ENCODE measurements at places on chromosomes 4 and X.

- no peak for DNase-seq
Measured at GRCh38 chr4:139316733-139317132, 14.5 kb upstream of the NDUFC1 start.

- no peak for DNase-seq
Measured at GRCh38 chr4:76083386-76083988, 9.0 kb downstream of the ART3 start.

GRCh38 chr4:183443655-183444213 lies 702 bp upstream of the CDKN2AIP start:
- no peak for DNase-seq

DNA sequence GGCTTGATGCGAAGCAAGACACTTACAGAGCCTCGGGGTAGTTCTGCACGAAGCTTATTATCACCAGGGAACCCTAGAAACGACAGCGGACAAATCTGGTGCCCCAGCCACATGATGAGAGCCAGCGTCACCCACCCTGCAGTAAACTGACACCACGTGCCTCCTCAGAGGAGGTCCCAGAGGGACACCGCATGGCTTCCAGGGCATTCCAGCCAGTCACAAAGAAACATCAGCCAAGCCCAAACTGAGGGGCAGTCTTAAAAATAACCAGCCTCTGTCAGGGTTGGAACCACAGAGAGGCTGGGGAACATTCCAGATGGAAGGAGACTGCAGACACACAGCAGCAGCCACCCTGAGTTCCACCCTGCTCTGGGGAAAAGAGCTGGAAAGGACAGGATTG lies 36.6 kb upstream of the HGFAC start:
- no peak for DNase-seq

- no peak for DNase-seq
Measured at GRCh38 chrX:117803463-117803862, 313.1 kb downstream of the KLHL13 start.

- no peak for DNase-seq
Measured at GRCh38 chrX:13667919-13668318, 15.0 kb downstream of the TCEANC start.

DNA sequence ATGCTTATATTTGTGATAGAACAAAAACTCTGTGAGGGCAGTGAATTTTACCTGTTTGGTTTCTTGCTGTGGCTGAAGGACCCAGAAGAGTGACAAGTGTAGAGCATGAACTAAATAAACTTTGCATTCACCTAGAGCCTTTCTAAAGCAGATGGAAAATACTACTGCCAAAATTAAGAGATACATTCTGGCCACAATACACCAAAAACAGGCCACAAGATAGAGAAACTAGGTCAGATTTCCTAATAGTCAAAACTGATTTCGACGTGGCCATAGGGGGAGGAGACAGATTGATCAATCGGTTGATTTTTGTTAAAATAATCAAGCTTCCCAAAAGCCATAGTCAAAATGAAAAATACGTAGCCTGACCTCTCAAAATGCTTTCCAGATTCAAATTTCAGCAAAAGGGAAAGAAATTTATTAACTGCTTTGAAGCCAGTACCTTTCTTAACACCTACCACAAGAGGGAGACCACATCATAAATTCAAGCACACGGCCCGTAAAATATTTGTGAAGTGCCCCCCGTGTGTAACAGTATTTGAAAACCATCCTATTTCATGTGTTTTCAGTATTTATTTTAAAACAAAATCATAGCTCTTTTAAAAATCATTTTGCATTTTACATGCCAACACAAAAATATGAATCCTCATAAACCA lies 132.4 kb downstream of the CORIN start:
- DNase-seq: no peak

DNA sequence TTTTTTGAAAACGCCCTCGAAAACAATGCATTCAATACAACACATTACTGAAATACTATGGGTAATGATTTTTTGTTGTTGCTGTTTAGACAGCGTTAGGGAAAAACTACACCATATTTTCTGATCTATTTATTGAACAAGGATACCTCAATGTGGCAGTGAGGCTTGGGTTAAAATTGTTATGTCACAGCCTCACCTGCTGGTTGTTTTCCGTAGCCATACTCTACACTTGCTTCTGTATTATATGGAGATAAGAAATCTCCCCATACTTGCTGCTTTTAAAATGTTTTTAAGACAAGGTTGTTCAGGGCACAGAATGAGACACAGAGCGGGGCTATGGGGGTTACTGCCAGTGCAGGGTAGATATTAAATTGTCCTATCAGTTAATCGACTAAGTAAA lies 221.6 kb upstream of the FTHL17 start:
- no peak for DNase-seq

DNA sequence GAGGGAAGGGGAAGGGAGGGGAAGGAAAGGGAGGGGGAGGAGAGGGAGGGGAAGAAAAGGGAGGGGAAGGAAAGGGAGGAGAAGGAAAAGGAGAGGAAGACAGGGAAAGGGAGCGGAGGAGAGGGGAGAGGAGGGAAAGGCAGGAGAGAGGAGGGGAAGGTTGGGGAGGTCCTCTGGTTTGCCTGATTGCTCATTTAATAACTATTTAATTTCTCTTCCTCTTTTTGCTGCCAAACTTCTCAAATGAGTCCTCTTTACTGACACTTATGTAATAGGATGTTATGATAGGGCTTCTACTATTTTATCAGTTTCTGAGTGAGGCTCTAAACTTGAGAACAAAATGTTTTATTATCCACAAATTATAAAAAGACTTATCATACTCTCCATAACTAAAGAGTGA lies 35.4 kb upstream of the PPA2 start:
- no peak for DNase-seq

DNA sequence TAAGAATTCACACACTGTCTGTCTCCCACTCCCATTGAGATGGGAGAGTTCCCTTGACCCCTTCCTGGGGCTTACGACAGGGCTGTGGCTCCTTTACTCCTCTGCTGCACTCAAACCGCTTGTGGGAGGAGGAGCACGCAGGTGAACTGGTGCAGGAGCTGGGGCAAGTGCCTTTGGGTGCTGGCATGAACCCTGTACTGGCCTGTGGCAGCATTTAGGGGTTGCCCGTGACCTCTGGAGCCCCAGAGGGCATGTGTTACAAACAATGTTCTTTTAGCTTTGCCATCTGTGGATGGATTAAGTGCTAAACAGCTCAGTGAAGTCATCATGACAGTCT lies 21.8 kb upstream of the FTHL17 start:
- no peak for DNase-seq

- DNase-seq: no peak
Measured at GRCh38 chr4:24024605-24025004, 134.8 kb upstream of the PPARGC1A start.

DNA sequence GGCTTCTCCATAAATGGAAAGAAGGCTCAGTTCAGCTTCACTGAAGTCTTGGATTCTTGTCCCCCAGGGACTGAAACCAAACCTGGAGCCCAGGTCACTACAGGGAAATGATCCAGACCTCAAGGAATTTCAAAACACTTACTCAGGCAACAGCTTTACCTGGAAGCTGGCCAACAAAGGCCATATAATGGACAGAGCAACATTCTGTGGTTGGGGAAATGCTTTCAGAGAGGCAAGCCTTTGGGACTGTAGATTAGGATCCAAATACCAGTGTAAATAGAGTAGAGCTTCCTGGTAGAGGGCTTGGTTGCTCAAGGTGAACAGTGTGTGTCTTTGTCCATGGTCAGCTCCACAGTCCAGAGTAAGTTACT lies 57.0 kb upstream of the PROM1 start:
- DNase-seq: no peak

GRCh38 chrX:9829308-9830267 lies 43.4 kb downstream of the SHROOM2 start:
- DNase-seq: no peak

GRCh38 chr4:2914256-2915126 lies 48.7 kb downstream of the NOP14 start:
- no peak for DNase-seq

GRCh38 chr4:1604706-1605205 lies 79.4 kb downstream of the FAM53A start:
- DNase-seq: no peak

GRCh38 chr4:2849267-2850152 lies 5.9 kb downstream of the ADD1 start:
- DNase-seq: no peak

DNA sequence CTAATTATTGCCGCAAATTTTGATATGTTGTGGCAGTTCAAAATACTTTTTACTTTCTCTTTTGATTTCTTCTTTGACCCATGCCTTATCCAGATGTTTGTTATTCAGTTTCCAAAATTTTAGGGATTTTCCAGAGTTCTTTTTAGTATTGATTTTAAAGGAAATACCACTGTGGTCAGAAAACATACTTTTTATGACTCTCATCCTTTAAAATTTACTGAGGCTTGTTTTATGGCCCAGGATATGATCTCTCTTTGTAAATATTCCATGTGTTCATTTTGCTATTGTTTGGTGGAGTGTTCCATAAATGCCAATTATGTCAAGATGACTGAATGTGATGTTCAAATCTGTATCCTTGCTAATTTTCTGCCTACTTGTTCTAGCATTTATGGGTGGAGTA lies 272.3 kb upstream of the DIPK2B start:
- DNase-seq: no peak

DNA sequence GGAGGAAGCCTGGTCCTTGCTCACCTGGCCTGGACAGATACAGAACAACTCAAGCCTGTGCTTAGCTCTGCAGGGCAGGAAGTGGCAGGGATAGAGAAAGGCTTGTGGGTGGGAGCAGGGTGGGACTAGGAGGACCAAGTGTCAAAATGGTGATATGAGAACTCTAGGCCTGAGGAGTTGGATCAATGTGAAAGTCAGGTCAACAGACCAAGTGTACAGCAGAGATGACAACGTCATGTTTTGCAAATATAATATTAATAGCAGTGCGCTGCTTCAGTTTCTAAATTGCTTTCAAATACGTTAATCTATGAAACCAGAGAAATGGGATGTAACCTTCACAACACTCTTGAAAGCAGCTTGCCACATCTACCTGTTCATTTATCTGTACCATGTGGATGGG lies 114.2 kb upstream of the MAP3K15 start:
- no peak for DNase-seq

DNA sequence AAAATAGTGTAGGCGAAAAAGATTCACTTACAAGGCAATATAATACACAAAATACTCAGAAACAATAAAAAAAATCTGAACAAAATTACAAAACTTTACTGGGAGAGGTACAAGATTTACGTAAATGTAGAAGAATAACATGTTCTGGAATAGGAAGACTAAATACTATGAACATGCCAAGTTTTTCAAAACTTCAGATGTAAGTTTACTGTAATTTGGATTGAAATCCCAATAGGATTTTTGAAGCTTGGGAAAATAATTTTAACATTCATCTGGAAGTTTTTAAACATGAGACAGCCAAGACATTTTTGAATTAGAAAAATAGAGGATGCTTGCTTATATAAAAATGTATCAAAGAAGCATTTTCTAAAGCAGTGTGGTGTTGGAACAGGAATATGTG lies 30.5 kb upstream of the CT83 start:
- no peak for DNase-seq

DNA sequence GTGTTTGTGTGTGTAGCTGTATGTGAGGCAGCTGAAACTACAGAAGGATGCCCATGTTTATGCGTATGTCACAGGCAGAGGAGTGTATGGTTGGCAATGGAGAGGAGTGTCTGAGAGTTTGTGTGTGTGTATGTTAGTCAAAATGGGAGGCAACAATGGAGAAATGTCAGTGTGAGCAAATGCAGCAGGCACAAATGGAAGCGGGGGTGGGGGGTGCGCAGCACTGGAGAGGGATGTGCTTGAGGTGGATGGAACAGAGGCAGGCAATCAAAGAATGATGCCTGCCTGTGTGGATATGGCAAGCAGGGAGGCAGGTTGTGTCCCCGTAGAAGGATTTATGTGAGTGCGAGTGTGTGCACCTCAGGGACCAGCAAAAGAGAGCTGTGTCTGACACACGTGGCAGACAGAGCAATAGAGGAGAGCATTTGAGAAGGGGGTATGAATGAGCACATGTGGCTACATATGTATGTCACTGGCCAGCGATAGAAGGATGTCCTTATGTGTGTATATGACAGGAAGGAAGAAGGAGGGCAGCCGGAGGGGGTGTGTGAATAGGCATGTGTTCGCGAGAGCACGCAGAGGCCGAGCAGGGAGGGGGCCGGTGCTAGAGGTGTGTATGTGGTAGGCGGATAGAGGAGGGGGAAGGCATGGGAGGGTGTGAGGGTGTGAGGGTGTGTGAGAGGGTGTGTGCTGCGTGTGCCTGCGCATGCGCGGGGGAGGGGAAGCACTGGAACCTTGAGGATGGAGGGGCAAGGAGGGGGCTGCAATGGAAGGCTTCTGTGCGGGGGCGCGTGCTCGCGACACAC lies 1.1 kb downstream of the PJA1 start:
- peak; percentile 11 for DNase-seq

DNA sequence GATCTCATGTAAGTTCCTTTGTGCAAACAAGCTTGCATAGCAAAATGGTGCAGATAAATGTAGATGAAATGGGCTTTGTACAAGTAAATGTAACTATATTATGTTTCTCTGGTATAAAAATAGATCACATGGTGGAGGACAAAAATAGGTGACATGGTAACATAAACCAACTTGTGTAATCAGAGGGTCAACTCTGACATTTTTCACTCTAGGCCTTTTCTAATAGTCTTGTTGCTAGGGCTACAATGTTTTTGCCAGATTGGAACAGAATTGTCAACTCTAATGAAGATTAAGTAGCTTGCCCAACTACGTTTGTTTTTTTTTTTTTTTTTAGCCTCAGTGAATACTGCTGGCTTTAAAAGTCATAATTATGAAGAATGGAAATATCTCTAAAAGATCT lies 11.5 kb downstream of the MAD2L1 start:
- DNase-seq: no peak

GRCh38 chr4:159410076-159410777 lies 307.3 kb downstream of the RAPGEF2 start:
- DNase-seq: no peak

DNA sequence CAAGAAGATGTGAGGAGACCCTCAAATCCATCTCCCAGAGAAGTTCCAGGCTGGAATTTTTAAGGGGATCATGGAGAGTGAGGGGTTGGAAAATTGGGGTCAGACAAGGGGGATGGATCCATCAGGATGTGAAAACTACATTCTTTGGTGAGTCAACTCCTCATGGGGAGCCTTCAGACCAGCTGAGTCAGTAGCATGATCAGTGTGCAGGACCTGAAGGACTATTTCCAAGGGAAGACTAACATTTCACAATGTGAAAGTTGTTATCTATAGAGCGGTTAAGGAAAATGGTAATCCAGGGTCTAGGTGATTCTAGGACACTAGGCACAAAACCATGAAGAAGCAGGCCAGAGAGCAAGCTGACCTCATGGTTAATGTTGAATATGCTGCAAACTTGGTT lies 38.6 kb upstream of the CEP135 start:
- DNase-seq: no peak

DNA sequence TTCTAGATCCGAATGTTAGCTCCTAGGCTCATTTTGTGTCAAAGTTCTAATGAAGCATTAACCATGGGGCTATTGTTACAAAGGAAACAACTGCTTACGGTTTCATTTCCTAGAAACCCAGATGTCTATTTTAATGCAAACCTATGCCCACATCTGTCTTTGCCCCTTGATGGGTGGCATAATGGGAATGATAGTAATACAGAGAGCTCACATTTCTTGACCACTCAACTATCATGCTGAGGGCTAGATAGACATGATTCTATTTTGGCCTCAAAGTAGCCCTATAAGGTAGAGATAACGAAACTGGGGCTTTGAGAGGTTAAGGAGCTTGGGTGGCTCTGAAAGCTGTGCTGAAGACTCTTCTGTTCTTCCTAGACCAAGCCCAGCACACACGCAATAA lies 1.9 kb downstream of the TLR7 start:
- DNase-seq: no peak

GRCh38 chr4:152771741-152772533 lies 7.6 kb downstream of the TIGD4 start:
- DNase-seq: no peak

Data from C1 segment of cervical spinal cord (tissue), 14 donors.